ENCODE measurements at places on chromosomes 16 and 17. TPM values are rescaled to one million over a fixed set of nuclear protein-coding genes. Genes with fewer than 3 reads are reported as not detected.

- no peak for DNase-seq
These were observed 26.0 kb upstream of the RSL1D1 start for GRCh38 chr16:11877374-11877773.

PRRT2 gene
- 2.4 TPM for total RNA-seq

- no peak for DNase-seq
These were observed 3.8 kb upstream of the DCXR start for GRCh38 chr17:82041144-82041814.

MT3 gene
- not detected for total RNA-seq

GRCh38 chr17:41687828-41688640 is 651 bp upstream of the EIF1 start:
- no peak for DNase-seq

GRCh38 chr16:82133798-82134197 is 36.2 kb downstream of the MPHOSPH6 start:
- DNase-seq = no peak

DNA sequence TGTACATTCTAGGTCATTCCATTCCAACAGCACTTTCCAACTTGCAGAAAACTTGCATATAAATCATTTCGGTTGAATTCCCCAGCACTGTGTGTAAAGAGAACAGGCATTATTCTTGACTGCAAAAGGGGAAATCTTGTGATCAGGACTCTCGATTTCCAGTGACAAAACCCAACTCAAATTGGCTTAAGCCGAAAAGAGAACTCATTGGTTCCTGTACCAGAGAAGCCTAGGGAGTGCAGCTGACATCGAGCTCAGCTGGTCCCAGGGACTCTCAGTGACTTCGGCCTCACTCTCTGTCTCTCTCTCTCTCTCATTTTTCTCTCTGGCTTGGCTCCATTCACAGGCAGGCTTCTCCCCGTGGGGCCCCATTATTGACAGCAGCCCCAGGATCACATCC is 30.7 kb downstream of the CD300LF start:
- no peak for DNase-seq

ADORA2B gene
- total RNA-seq = 0.67 TPM

KRT23 gene
- 2.1 TPM for total RNA-seq

HCRT gene
- total RNA-seq = not detected

DNA sequence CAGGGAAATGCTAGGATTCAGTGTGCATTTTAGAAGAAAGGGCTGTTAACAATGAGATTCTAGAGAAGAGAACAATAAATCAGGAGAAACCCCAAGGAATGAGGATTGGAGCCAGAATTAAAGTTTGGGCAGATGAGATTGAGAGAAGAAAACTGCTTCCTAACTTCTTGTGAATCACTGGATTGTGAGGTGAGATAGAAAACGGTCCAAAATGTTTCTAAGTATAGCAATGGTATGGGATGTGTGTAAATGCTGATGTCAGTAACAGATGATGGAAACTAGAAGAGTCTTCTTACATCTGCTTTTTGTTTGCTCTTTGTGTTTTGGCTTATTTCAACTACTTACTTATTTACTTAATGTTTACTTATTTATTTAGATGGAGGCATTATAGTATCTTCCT is 123.0 kb downstream of the KCNJ2 start:
- no peak for DNase-seq

TP53TG3 gene
- not detected for total RNA-seq

DNA sequence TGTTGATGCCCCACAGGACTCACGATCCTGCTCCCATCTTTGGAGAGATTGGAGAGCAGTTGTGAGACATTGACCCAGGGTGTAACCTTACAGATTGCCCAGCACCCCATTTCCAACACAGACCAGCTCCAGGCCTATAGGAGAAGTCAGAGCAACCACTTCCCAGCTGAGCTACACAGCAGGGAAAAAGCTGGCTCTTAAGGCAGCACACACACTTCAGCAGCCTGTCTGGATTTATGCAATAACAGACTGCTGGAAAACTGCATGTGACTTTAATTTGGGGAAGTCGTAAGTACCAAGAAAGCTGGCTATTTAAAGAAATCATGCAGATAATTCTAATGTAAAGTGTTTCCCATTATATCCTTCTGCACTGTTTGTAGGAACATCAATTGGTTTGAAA is 30.8 kb downstream of the NOG start:
- no peak for DNase-seq

BAIAP3 gene
- total RNA-seq = 17.5 TPM

ADAD2 gene
- total RNA-seq = not detected

DNAJC7 gene
- total RNA-seq = 113 TPM

- DNase-seq = no peak
These were observed 6.7 kb downstream of the HS3ST3B1 start for GRCh38 chr17:14307560-14308024.

DNA sequence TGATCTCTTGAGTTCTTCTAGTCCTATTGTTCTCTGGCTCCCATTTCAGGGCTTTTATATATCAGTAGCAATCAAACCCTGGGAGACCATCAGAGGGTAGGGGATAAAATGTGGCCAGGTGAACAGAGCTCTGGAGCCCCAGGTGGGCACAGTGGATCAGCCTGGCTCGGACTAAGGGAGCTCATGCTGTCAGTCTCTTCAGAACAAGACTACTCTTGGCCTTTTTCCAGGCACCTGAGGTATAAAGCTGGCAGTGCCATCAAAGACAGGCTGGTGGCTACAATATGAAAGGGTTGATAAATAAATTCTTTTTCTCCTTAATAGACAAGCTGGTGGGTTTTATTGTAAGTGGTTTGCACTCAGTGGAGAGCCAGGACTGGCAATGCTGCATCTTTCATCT is 160.0 kb upstream of the CCL2 start:
- DNase-seq = no peak

- no peak for DNase-seq
These were observed at the start of gene B3GNT9 for GRCh38 chr16:67150833-67151396. TSS of gene B3GNT9 (minus strand) at chr16:67150998. CDS start at chr16:67150485, 513 bp downstream.

NPIPB13 gene
- 27.1 TPM for total RNA-seq

DNA sequence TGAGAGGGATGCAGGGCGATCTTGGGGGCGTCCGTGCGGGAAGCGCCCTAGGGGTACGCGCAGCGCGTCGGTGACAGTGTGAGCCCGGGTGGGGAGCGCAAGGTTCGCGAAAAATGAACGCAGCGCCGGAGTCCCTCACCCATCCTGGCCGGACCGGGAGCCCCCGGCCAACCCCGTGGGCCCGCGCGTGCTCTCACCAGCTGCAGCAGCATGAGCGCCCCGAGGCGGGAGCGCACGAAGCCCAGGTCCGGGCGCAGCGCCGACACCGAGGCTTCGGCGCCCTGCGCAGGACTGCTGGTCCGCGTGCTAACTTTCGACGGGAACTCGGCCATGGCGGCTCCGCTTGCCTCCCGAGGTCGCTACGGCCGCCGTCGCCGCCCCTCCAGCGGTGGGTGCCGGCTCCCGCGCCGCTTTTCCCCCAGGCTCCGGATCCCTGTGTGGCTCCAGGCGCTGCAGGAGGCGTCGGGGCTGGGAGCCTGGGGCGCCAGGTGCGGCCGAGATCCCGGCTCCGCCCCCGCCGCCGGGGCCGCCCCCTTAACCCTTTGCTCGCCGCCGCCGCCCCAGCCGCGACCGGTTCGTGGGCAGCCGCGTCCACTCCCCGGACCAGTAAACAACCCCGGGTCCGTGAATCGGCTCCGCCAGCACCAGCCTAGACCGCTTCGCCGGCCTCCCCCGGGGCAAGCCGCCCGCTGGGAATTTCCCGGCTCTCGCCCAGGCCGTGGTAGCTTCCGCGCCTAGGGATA is at the start of gene PLLP:
Gene PLLP (minus strand): TSS at position 464 of the 743 bp plus-strand sequence. CDS start 132 bp downstream, at position 332.
- DNase-seq = peak; percentile 23

DNA sequence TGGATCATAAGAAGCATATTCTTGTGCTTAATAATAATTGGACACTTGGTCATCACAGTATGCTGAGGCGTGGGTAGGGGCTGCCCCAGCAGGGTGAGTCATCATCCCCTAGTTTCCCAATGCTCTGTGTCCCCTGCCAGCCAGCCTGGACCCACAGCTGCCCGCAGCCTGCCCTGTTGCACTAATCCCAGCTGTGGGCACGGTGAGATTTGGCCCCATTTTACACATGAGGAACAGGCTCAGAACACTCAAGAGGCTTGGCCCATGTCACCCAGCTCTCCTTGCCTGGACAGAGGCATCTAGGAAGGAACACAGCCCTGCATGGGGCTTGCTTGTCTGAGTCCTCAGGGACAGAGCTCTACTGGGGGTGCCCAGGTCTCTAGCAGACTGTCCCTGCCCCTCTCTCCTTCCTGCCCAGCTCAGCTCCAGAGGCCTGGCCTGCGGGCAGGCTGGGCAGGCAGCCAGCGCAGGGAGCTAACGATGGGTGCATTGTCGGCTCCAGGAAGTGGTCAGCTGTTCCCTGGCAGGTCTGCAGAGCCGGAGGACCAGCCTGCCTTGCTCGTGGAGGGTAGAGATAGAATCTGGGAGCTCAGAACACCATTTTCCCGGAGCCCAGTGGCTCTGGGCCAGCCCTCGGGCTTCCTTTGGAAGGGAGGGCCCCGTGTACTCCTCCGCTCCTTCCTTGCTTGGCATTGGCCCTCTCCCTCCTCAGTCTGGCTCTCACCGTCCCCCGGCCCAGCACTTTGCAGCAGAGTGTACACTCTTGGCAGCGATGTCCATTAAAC is 189.4 kb downstream of the RAB11FIP4 start:
- DNase-seq = no peak

DNA sequence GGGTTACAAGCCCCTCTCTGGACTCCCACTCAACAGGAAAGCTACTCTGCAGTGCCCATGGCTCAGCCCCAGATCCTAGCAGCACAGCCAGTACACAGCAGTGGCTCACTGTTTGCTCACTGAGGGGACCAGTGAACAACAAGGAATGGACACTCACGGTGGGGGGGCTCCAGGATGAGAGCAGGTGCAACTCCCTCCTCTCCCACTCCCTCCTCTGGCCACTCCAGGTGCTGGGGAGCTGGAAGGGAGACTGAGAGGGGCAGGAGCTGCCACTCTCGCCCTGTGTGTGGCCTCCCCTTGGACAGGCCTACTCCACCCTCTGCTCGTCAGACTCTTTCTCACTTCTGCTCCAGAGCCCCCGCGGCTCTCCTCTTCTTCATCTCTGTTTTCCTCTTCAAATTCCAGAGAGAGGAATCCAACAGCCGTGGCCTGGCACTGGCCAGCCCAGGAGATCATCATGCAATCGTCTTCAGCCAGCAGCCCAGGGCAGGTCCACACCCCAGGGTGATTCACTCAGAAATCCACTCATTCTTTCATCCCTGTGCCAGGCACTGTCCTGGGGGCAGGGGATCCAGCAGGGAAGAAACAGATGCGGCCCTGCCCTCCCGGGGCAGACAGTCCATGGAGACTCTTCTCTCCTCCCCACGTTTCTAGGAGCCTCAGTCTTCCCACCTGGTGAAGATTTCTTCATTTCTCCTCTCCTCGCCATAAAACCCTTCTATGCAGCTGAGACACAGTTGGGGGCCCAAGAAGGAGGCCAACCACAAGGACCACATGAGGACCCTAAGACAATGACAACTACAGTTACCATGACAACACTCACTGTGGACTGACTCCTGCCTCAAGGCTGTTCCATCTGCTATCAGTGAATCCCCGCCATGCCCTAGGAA is 30.7 kb downstream of the CFAP20 start:
- no peak for DNase-seq

GRCh38 chr16:28062847-28063521 is 530 bp downstream of the GSG1L start:
- no peak for DNase-seq

DNA sequence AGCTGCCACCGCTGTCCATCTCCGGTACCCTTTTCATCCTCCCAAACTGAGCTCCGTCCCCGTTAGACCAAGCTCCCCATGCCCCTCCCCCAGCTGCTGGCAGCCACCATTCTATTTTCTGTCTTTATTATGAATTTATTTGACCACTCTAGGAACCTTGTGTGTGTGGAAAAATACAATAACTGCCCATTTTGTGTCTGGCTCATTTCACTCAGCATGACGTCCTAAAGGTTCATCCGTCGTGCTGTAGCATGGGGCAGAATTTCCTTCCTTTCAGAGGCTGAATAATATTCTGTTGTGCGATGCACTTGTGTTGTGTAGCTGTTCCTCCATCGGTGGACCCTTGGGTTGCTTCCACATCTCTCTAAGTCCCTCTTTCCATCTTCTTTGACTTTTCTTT is 263.1 kb downstream of the SEC14L1 start:
- no peak for DNase-seq

DNA sequence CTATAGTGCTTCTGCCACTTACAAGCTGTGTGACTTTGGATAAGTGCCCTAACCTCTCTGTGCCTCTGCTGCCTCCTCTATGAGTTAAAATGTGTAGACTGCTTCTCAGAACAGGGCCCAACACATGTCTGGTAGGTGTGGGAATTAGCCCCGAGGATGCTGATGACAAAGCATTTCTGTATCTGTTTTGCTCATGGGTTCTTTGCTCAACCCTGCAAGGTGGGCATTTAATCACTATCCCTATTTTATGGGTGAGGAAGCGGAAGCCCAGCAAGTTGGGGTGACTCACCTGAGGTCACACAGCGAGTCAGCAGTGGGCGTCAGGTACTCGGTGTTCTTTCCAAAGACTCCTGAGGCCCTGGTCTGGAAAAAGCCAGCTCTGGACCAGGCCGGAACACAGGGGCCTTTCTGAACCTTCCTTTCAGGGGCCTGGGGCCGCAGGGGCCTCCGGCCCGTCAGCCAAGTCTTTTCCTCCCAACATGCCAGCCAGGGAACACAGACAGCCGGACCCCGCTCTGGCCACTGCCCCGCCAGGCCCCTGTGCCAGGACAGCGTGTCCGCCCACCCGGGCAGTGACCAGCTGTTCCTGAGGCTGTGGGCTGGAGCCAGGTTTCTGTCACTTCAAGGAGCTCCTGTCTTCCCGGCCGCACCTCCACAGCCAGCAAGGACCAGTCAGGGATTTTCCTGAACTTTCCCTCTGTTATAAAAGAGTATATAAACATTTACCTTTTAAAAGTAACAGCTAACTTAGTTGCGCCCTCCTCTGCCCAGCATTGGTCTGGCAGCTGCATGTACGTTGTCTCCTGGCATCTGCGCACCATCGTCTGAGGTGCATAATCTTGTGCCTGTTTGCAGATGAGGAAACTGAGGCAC is 62.5 kb downstream of the SREBF1 start:
- no peak for DNase-seq

DNA sequence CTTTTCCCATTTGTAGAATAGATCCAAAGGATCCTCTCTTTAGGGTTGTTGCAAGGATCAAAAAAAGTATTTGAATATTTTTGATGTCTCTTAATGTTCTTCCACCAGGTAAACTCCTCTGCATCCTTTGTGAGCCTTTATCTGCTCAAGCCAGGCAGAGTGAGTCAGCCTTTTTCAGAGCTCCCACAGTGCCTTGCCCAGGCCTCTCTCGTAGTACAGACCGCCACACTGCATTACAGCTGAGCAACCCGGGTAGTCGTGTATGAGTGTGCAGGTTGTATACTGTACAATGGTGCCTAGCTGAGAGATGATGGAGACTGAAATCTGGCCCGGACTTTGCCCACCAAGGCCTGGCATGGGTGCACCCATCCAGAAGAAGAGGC is 20.9 kb downstream of the RHBDL3 start:
- no peak for DNase-seq

ZSCAN32 gene
- total RNA-seq = 19.1 TPM

TEX14 gene
- 0.22 TPM for total RNA-seq

- no peak for DNase-seq
These were observed 172.8 kb downstream of the RAB11FIP4 start for GRCh38 chr17:31564291-31564690.

GRCh38 chr17:73906896-73907870 is 262.9 kb upstream of the SDK2 start:
- no peak for DNase-seq

- no peak for DNase-seq
These were observed 5.8 kb downstream of the SECTM1 start for GRCh38 chr17:82327757-82328140.

GRCh38 chr17:75563063-75563758 is 24.4 kb upstream of the MYO15B start:
- DNase-seq = no peak

CTRL gene
- total RNA-seq = 2.2 TPM

Measured in progenitor cell of endocrine pancreas (in vitro differentiated cells).